ENCODE measurements at places on chromosomes 3 and 15. TPM values are rescaled to one million over a fixed set of nuclear protein-coding genes. Genes with fewer than 3 reads are reported as not detected.

GRCh38 chr3:157914882-157915281 is 191.3 kb downstream of the SHOX2 start:
- no peak for DNase-seq

The RSL24D1 gene
- 149 TPM for total RNA-seq

GRCh38 chr3:5051772-5052171 is 70.3 kb upstream of the ARL8B start:
- DNase-seq = no peak

DNA sequence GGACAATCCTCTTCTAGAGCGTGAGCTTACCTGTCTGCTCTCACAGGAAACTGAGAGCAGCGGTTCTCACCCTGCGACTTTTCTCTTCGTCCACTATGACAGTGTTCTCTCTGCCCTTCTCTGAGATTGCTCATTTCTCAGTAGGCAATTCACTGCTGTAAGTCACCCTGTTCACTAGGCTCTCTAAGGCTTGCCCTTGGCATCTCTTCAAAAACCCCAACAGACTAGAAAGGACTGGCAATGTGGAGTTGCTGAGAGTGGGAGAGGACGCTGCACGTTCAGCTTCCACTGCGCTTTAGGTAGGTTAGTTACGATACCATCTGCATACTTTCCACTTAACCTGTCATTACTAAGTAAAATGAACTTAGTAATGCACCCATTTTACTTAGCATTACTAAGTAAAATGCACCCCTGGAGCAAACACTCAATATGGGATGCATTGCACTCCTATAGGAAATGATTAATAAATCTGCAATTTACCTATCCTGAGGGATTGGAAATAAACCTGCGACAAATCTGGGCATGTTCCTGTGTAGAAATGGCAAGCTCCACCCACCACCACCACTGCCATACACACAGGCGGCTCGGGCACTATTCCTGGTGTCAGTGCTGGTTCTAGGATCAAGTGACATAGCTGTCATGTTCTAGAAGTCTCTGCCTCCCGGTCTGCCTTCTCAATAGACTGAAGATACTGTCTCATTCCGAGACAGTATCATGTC is 21.4 kb downstream of the XPC start:
- DNase-seq = no peak

DNA sequence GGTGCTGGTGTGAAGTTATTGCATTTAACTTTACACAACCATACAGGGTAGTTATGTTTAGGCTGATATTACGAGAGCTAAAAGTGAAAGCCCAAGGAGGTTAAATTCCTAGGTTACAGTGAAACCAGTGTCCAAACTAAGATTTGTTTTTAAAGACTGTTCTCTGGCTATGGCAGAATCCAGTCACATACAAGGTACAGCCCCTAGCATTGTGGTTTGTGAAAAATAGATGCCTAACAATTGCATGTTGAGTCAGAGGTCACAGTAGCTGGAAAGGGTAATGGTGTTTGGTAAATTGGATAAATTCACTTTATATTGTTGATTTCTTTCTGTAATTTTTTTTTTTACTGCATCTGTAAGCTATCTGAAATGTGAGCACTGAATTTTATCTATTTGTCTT is 614.6 kb upstream of the TBL1XR1 start:
- no peak for DNase-seq

- peak; percentile 79 for DNase-seq
These were observed 289.7 kb upstream of the TPRG1 start for GRCh38 chr3:188881954-188882641.

The LCTL gene
- total RNA-seq = not detected

The ANKRD63 gene
- 0.89 TPM for total RNA-seq

DNA sequence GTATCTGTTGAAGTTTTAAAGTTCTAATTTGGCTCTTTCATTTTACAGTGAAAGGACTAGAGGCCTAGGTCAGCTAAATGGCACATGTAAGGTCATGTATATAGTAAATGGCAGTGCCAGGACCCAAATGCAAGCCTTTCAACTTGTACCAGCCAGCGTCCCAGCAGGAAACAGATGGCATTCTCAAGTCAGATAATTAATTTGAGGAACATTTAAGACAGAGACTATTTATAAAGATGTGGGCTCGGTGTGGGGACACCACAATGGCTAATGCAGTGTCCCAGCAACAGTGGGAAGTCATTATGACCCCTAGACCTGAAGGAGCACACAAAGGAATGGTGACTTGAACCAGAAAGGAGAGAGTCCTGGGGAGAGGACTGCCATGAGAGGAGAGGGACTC is 6.1 kb downstream of the MINDY4B start:
- DNase-seq = no peak

The SMARCC1 gene
- total RNA-seq = 168 TPM

DNA sequence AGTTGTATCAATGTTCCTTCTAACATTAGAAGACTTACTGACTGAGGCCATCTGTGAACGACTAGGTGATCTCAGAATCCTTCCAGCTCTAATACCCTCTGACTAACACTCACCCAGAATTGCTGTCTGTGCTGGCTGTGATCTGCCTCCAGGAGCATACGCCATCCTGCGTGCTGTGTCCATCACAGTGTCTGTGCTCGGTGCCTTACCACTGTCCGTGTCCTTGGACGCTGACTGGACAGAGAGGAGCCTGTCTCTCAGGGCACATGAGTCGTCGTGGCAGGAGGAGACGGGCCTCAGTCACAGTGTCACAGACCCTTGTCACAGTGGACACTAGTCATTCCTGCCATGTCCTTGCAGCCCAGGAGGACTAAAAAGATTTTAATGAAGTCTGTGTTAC is 83.1 kb downstream of the LMLN start:
- DNase-seq = no peak

The SEMA6D gene
- 0.02 TPM for total RNA-seq

The GOLGA6L9 gene
- total RNA-seq = 4.3 TPM

DNA sequence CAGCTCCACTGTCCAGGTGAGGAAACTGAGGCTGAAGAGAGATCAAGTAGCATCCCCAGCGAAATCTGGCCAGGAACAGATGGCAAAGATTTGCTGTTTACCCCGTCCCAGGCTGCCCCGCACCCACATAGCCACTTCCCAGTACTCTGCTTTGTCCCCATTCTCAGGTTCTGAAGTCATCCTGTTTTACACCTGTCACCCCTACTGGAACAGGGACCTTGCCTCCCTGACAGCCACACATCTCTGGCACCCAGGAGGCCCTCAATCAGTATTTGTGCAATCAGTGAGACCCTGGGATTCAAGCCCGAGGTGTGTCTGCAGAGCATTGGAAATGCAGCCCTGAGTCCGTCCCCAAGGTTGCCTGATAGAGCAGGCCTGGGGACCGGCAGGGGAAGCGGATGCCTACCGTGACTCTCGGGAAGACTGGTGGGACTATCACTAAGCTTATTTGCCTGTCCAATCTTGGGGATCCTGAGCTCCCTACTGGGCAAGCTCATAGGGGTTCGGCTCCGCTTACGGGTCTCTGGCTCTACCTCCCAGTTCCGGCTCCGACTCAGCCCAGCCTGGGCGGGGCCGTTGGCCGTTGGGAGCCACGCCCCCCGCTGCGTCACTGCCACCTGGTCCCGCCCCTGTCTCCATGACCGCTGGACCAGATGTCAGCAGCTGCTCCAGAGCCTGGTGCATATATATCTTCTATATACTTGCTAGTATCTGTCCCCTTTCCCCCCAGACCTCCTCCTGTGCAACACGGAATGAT is 17.5 kb upstream of the FANCD2 start:
- no peak for DNase-seq

DNA sequence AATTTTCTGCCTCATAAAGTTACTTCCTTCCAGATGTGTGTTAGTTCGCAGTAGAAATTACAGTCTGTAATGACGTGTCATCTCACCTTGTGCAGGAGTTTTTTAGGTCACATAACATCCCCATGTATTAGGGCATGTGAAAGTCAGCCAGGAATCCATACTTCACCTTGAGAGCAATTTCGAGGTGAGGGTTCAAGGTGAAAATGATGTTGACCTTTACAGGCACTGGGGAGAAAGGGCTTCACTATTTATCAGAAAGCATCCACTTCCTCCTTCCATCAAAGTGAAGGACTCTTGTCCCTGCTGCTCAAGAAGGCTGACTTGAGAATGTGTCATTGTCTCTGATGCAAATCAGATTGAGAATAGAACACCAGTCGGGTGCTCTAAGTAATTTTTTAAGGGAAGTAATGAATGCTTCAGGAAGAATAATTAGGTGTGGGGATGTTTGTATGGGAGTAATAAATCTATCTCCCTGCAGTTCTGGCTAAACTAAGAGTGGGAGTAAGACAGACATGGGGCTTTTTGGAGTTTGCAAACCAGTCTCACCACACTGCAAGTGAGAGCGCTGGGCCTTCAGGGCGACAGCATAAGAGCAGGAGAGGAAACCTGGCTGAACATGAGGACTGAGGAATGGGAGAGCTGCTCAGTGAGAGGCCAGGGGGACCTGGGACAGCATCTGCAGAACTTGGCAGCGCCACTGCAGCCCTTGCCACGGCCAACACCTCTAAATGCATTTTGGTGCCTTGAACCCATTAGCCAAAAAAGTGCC is 85.9 kb upstream of the IL12A start:
- DNase-seq = no peak

The CAND2 gene
- not detected for total RNA-seq

DNA sequence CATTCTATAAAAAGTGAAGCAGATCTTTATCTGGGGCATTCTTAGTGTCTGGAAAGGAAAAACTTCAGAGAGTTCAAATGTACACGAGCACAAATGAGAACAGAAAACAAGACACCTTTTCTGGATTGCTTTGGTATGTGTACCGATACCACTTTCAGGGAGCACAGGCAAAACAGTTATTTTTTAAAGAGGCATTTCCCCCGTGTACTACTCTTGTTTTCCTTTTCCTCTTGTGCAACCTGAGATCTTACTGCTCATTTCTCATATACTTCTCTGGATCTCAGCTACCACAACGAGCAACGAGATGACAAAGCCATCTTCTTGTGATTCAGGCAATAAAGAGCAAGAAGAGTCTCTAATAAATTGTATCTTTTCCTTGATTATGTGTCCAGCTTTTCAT is 463.6 kb downstream of the SHQ1 start:
- no peak for DNase-seq

The STXBP5L gene
- total RNA-seq = not detected

DNA sequence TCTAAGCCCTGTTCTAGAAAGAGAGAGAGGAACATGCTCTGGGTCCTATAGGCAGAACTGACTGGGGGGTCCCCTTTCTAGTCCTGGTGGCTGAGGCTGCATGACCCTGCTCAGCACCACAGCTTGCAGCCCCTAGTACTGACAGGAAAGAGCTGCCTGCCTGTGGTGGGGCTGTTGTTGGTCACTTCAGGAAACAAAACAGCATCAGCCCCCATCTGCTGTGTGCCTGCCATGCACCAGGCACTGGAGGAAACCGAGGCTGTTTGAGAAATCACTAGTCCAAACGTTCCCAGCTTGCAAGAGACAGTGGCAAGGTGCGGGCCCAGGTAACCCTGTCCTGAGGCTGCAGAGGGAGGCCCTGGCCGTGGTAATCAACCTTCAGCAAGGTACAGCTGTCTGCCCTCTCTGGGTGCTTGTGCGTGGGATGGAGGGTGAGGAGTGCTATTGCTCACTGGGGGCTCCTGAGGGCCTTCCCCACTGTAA is 90.6 kb downstream of the IQSEC1 start:
- DNase-seq = no peak

The ZNF662 gene
- not detected for total RNA-seq

The HCLS1 gene
- 1.6 TPM for total RNA-seq

DNA sequence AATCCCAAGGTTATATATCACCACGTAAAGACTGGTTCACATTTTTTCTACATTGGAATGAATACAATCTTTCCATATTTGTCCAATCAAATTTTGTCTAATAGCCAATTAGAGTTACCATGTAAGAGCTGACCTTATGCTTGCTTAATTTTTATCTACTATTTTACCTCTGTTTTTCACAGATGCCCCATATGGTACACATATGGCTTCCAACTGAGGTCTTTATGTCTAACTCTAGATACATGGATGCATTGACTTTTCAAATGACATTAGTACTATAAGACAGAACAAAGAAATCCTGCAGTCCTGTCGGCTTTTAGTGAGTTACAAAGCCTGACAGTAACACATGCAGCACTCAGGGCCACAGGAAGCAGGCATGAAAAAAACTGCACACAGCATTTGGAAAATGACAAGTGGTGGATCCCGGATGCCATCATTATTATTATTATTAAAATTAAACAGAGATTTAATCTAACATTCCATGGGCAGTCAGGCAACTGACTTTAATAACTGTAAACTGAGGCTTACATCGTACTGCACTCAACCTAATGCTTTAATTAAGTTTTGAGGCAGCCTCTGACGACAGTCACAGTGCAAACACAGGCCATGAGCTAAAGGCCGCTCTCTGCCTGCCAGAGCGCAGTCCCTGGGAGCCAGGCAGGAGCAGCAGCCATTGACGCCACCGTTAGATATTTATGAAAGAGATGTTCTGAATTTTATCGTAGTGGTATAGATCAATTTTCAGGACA is 113.9 kb upstream of the TMCO5A start:
- no peak for DNase-seq

GRCh38 chr3:145094355-145094941 is 1066.5 kb downstream of the PLOD2 start:
- peak; percentile 41 for DNase-seq
